ENCODE measurements at places on chromosomes 13 and 19. TPM values are rescaled to one million over a fixed set of nuclear protein-coding genes. Genes with fewer than 3 reads are reported as not detected.

BTBD2 gene
- total RNA-seq, result 95.6 TPM

LIPE gene
- 3.7 TPM for total RNA-seq

ABHD17A gene
- total RNA-seq, result 70.5 TPM

UBE2L5 gene
- not detected for total RNA-seq

KISS1R gene
- total RNA-seq, result not detected

ZNF724 gene
- 6.2 TPM for total RNA-seq

ZNF626 gene
- total RNA-seq, result 1.7 TPM

UBXN6 gene
- total RNA-seq, result 119 TPM

EPN1 gene
- 188 TPM for total RNA-seq

SIGLEC12 gene
- not detected for total RNA-seq

PEAK3 gene
- 0.40 TPM for total RNA-seq

RFPL4A gene
- not detected for total RNA-seq

ZNF540 gene
- total RNA-seq, result 0.44 TPM

NDUFA3 gene
- total RNA-seq, result 125 TPM

KIR3DL1 gene
- total RNA-seq, result not detected

DNA sequence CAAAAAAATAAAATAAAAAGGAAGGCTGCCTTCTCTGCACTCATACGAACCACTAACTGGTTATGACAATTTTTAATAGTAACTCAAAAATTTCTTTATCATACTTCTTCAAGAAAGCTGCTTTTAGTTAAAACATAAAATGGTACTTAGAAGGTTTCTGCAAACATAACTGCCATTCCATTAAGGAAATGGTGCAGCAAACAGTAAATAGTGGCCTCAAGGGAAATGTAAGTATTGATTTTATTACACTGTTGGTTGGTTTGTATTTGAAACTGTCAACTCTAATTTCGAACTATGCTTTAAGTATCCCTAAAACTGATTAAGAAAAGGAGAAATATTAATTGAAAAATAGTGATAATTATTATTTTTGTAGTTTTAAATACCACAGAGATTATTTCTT lies 278.0 kb downstream of the DACH1 start:
- DNase-seq, result no peak

DNA sequence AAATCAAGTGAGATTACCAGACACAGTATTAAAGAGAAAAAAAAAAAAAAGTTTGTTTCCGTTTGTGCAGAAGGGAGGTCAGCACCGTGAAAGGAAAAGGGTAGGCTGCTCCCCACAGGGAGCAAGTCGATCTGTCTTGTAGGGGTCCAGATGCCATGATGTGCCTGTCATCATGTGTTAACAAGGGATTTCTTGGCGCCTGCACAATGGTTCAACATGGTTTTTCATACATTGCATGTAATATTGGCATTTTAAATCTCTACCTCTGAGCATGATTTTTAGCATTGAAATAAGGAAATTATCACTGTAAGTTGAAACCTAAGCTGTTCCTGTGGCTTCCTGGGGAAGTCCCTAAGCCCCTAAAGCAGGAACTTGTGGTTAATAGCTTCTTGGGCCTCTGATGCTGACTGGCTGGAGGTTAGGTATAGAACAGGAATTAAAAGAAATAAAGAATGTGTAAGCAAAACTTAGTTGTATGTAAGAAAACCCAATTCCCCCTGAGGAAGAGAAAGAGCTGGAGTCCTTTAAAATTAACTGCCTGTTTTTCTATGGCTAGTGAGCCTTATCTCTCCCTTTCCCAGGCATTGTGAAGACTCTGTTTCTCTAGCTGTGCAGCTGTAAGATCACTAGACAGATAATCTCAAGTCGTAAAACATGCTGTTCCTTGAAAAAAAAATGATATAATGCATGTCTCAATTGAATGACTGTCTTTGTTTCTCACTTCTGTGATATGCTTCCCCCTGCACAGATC lies 7.4 kb upstream of the FCGBP start:
- DNase-seq, result no peak

DNA sequence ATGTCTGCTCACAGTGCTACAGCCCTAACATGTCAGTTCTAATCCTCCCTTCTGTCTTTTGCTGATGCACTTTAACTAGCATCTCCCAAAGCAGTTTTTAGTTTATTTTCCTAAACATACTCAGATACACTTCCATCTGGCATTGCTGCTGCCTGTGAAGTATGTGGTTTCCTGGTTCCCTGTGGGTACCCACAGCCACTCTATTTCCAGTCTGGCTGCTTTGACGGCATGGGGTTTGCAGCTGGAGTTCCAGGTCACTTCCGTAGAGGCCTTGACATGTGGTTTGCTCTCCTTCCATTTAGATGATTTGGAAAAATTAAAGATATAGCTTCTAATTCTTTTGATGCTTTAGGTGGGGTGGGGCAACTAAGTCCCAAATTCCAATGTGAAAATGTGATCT lies 375.5 kb downstream of the PCDH20 start:
- DNase-seq, result no peak

- no peak for DNase-seq
Measured at GRCh38 chr13:80668452-80668851, 327.5 kb upstream of the SPRY2 start.

- peak; percentile 21 for DNase-seq
Measured at GRCh38 chr13:82947191-82947621, 935.1 kb downstream of the SLITRK1 start.

- no peak for DNase-seq
Measured at GRCh38 chr19:40639638-40639982, 38.4 kb downstream of the LTBP4 start.

- DNase-seq, result no peak
Measured at GRCh38 chr13:99434258-99434788, 66.9 kb upstream of the TM9SF2 start.

DNA sequence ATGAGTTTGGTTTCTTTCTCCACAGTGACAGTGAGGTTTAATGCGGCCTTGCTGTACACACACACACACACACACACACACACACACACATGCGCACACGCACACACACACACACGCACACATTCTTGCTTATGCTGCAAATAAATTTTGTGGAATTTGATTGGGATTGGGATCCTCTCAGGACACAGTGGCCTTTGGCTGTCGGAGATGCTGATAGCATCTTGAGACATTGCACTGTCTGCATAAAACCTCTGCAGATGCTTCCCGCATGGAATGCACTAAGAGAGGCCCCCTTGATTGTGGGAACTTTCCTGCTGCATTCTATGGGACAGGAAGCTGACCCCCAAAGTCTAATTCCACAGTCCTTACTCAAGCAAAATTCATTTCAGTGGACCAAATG lies 145.6 kb downstream of the FLT1 start:
- DNase-seq, result peak; percentile 18

GRCh38 chr13:97502181-97502580 lies 68.2 kb downstream of the RAP2A start:
- DNase-seq, result no peak

- DNase-seq, result no peak
Measured at GRCh38 chr19:4556597-4557127, 2.8 kb downstream of the SEMA6B start.

- no peak for DNase-seq
Measured at GRCh38 chr13:110345701-110346100, 38.6 kb downstream of the COL4A2 start.

- DNase-seq, result no peak
Measured at GRCh38 chr13:65857942-65858565, 1372.1 kb downstream of the PCDH9 start.

DNA sequence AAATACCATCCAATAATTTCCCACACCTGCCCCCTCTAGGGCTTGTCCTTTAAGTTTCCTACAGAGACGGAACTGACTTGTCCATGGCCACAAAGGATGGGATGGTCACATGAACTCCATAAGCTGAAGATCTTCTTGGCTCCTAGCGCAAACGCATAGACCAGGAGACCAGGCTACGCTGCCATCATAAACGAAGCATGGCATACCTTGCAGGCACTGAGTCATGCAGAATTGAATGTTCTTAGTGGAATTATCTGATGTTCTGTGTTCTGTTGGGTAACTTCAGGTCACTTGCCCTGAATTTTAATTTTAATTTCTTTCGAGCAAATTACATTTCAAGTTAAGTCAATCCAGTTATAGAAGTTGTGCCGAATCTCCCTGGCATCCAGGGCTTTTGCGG lies 96.4 kb upstream of the STARD13 start:
- no peak for DNase-seq

DNA sequence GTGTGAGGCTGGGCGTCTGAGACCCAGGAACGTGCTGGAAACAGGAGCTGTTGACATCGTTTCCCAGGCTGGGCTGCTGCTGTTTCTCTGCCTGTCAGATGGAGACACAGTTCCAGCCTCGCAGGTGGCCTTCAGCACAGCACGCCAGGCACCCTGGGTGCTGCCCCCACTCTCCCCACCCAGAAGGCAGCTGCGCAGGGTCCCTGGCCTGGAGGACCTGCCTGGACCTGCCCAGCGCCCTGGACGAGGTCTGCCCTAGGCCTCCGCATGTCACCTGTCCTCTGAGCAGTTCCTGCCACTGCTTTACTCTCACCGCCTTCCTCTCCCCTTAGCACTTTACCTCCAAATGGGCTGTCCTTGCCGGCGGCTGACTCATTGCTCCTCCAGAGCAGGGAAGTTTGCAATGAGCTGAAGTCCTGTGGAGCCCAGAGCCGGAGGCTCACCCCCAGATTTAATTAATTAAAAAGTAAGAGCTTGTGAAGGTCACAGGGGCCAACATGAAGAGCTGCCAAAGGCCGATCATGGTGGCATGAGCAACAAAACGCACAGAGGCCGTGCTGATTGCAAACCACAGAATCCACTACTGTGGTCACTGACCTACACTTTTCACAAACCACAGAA lies 32.2 kb downstream of the C13orf46 start:
- DNase-seq, result no peak

- no peak for DNase-seq
Measured at GRCh38 chr19:33465834-33466233, 55.8 kb downstream of the PEPD start.

DNA sequence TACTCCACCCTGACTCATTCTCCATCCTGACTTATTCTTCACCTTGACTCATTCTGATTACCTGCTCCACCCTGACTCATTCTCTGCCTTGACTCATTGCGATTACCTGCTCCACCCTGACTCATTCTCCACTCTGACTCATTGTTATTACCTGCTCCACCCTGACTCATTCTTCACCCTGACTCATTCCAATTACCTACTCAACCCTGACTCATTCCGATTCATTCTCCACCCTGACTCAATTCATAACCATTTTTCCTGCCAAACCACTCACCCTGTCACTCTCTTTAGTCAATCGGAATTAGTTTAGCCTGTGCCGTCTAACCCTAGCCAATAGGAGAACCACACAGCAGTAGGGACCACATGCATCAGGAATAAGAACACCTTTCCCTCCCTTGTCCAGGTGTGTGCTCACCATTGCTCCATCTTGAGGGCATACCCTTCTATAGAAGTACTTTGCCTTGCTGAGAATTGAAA lies 1227.4 kb upstream of the PCDH20 start:
- peak; percentile 1 for DNase-seq

- DNase-seq, result no peak
Measured at GRCh38 chr13:93709506-93710244, 483.1 kb downstream of the GPC6 start.

- peak; percentile 94 for DNase-seq
Measured at GRCh38 chr19:50720921-50721381, 1.3 kb upstream of the SHANK1 start.

GRCh38 chr19:29323440-29324290 lies 110.7 kb upstream of the UQCRFS1 start:
- no peak for DNase-seq

DNA sequence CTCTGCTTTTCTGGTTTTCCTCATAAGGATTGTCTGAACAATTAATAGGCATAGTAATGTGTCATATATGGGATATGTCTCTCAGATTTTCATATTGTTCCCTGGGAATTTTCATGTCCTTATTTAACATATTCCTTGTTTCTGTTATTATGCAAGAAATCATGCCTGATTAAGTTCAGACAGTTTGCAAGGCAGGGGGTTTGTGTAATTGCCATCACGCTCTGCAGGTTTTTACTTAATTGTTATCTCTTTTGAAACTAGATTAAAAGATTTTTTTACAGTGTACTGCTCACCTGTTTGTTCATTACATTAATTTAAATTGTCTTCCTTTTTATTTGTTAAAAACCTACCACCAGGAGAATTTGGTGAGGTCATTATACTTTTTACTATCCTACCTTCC lies 1253.2 kb upstream of the PRR20A start:
- DNase-seq, result no peak

DNA sequence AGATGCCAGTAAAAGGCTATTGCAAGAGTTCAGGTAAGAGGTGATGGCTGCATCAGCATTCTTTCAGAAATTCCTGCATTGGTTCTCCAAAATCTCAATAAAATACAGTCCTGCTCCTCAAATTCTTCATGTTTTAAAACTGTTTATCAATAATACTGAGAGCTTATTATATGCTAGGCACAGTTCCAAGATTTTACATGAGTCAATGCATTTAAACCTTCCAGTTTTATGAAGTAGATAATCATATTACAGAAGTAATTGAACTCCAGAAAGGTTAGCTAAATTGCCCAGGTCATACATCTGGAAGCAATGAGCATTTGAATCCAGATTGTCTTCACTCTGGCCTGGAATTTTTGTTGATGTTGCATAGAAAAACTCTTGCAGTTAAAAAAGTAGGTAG lies 282.9 kb upstream of the SLITRK6 start:
- no peak for DNase-seq

GRCh38 chr19:15432018-15432494 lies 13.3 kb upstream of the AKAP8L start:
- DNase-seq, result no peak

GRCh38 chr19:38402623-38402966 lies 298 bp upstream of the FAM98C start:
- DNase-seq, result no peak

DNA sequence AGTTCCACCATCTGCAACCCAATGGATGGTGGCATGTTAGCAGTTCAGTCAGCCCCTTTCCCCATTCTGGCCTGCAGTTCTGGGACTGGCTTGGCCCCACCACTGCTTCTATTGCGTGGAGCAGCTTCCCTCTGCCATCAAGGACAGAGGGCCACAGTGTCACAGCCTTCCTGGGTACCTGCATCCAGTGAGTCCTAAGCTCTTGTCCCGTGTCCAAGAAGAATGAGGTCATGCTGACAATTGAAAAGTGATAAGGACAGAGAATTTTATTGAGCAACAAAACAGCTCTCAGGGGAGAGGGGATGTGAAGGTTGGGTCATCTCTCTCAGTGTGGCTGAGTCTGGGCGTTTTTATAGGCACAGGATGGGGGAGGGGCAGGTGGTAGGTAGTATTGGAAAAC lies 33.5 kb upstream of the SIN3B start:
- no peak for DNase-seq

GRCh38 chr19:44839276-44839675 lies 6.8 kb upstream of the NECTIN2 start:
- DNase-seq, result no peak
